Transverse colon (tissue), 4 donors: ENCODE measurements at places on chromosomes 5 and 9. TPM values are rescaled to one million over a fixed set of nuclear protein-coding genes. Genes with fewer than 3 reads are reported as not detected.

The SLC6A7 gene
- total RNA-seq: 19.8 TPM

The MYO10 gene
- total RNA-seq: 92.1 TPM

The CCNJL gene
- total RNA-seq: 29.8 TPM

The UHRF2 gene
- total RNA-seq: 60.3 TPM

The IFNA7 gene
- not detected for total RNA-seq

The OMD gene
- total RNA-seq: 6.7 TPM

The SPIN1 gene
- total RNA-seq: 53.7 TPM

The CCL27 gene
- total RNA-seq: not detected

The KCNN2 gene
- total RNA-seq: 0.41 TPM

The ADGRD2 gene
- not detected for total RNA-seq

The BNC2 gene
- 26.7 TPM for total RNA-seq

The PDE8B gene
- 1.7 TPM for total RNA-seq

The KCNT1 gene
- total RNA-seq: not detected

The PHF24 gene
- not detected for total RNA-seq

The POLR1E gene
- 7.9 TPM for total RNA-seq

The RAB3C gene
- total RNA-seq: 0.55 TPM

The PFDN1 gene
- 124 TPM for total RNA-seq

The LHX2 gene
- total RNA-seq: not detected

The C9orf153 gene
- total RNA-seq: not detected

The ADGRV1 gene
- 37.0 TPM for total RNA-seq

The UTP15 gene
- 69.3 TPM for total RNA-seq

The PCDHGA4 gene
- not detected for total RNA-seq

The PCDHB9 gene
- not detected for total RNA-seq

The STC2 gene
- total RNA-seq: 2.2 TPM

The ADAMTS2 gene
- total RNA-seq: 8.3 TPM

The PURA gene
- 20.8 TPM for total RNA-seq

The STPG3 gene
- total RNA-seq: not detected

The TMEM232 gene
- total RNA-seq: not detected

The KIF3A gene
- 7.0 TPM for total RNA-seq

The CCDC152 gene
- total RNA-seq: not detected

The GNAQ gene
- total RNA-seq: 54.9 TPM

The TTC1 gene
- 10.8 TPM for total RNA-seq

The SPINK13 gene
- total RNA-seq: not detected

The DMRT3 gene
- total RNA-seq: not detected

The ANKRD31 gene
- not detected for total RNA-seq

The PCDHB7 gene
- total RNA-seq: 0.55 TPM

The MEIKIN gene
- not detected for total RNA-seq

The GEMIN5 gene
- 39.4 TPM for total RNA-seq

The FAM81B gene
- not detected for total RNA-seq

The PCDHB10 gene
- total RNA-seq: 1.1 TPM

The NUDT12 gene
- total RNA-seq: 6.2 TPM

The PNPLA7 gene
- 16.0 TPM for total RNA-seq

The LCN12 gene
- 52.7 TPM for total RNA-seq

The CTNNAL1 gene
- total RNA-seq: 8.6 TPM

The MXD3 gene
- 10.8 TPM for total RNA-seq

The UBE2B gene
- total RNA-seq: 51.1 TPM

The CRB2 gene
- 0.32 TPM for total RNA-seq

The ADAMTS13 gene
- 3.3 TPM for total RNA-seq

The DIPK1B gene
- 3.8 TPM for total RNA-seq

The PRSS3 gene
- 42.2 TPM for total RNA-seq

The SLC2A6 gene
- total RNA-seq: 20.1 TPM

The WNK2 gene
- 174 TPM for total RNA-seq

The GRXCR2 gene
- total RNA-seq: not detected

The PCDHGA8 gene
- 2.7 TPM for total RNA-seq

The EFNA5 gene
- total RNA-seq: 18.2 TPM

The CTXN3 gene
- not detected for total RNA-seq

The ADAMTS6 gene
- 1.1 TPM for total RNA-seq
